ENCODE measurements at places on chromosomes 13 and 19.

GRCh38 chr19:49912965-49913685 lies 15.9 kb upstream of the ATF5 start:
- DNase-seq = no peak

GRCh38 chr19:23283925-23284324 lies 33.7 kb upstream of the ZNF724 start:
- peak; percentile 56 for DNase-seq

DNA sequence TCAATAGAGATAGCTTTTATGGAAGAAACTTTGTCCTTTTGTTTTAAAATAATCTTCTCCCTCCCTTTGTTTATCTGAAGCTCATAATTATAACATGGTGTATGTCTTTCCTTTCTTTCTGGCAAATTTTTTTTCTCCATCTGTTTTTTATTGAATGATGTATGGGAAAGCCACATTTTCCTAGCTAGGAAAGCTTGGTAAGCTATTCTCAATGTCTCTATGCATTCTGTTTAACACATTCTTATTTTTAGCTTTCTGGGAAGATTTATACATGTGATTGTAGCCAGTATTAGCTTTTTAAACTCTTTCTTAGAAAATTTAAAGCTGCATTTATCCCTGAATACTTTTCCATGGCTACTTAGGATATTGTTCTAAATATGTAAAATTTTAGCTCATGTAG lies 124.9 kb upstream of the CSNK1A1L start:
- no peak for DNase-seq

- no peak for DNase-seq
Measured at GRCh38 chr13:20353973-20354372, 121.9 kb upstream of the GJB6 start.

DNA sequence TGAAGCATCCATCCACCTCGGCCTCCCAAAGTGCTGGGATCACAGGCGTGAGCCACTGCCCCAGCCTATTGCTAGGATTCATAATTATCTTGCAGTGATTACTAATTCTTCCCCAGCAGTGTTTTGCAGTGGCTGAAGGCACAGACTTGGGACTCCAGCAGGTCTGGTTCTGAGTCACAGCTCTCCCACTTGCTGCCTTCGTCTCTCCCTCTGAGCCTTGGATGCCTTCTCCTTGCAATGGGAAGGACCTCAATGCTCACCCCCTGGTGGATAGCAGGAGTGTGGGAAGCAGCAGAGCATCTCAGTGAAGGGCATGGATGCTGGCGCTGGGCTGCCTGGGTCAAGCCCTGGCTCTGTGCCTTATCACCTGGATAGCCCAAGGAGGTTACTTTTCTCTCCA lies 37.6 kb upstream of the SHKBP1 start:
- DNase-seq = no peak

DNA sequence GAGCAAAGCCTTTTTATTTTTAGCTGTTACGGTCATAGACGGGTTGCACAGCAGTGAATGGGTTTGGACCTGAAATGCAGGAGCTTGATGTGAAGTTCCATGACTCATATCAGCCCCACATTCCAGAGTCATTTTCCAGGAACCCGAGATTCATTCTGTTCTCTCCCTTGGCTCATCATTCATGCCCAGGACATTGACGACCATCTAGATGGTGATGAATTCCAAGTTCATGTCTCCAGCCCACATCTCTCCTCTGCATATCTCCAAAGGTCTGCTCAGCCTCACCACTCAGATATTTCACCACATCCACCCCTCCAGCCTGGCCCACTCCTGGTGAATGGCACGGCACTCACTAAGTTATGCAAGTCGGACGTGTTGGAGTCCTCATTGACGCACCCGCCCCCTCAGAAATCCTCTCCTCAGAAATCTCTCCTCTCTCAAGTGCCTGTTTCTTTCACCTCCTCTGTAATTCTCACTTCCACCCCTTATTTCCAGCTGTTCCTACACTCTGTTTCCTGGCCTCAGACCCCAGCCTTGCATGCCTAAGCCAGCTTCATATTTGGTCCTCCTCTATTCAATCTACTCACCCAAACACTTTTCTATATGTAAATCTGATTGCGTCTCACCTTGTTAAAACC lies 83.1 kb downstream of the ALOX5AP start:
- no peak for DNase-seq

GRCh38 chr19:57348136-57348535 lies 2.9 kb upstream of the ZNF304 start:
- no peak for DNase-seq

- DNase-seq = no peak
Measured at GRCh38 chr19:4260613-4261191, 13.8 kb downstream of the YJU2 start.

- no peak for DNase-seq
Measured at GRCh38 chr19:8221161-8221560, 12.0 kb downstream of the CERS4 start.

GRCh38 chr19:42051166-42052115 lies 18.6 kb downstream of the GRIK5 start:
- DNase-seq = no peak

- DNase-seq = no peak
Measured at GRCh38 chr19:5343848-5344247, 3.2 kb upstream of the PTPRS start.

DNA sequence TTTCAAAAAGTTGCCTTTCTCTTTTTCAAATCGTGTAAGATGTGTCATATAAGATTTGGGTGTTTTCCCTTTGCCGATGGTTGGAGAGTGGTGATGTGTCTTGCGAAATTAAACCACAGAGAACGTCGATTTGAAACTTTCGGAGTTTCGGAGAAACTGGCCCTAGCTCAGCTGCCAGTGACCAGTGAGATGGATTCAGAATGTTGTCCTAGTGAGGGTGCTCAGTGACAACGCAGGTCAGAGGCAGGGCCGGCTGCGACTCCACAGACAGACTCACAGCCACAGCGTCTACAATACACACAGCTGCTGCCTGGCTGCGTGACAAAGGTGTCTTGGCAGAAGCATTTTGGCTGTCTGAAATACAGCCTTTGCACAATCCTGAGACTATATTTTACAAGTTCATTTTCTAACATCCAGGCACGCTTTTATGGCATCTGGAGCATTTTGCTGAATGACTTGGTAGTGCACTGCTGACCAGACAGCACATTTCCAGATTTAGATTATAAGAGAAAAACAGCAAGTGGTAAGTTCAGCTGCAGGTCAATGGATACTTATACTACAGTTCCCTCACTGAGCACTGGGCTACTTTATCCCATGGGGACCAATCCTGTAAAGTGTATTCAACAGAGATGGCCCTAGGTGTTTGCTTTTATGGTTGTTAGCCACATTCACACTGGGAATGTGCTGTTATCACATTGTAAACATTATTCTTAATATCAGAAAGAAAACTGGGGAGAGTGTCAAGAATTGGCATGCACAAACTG lies 207.5 kb downstream of the KCNRG start:
- peak; percentile 73 for DNase-seq

GRCh38 chr19:51749979-51750378 lies 1.7 kb downstream of the FPR1 start:
- DNase-seq = no peak

- DNase-seq = no peak
Measured at GRCh38 chr19:32830231-32831014, 39.1 kb downstream of the SLC7A9 start.
